ENCODE measurements at places on chromosomes 2 and 18.

DNA sequence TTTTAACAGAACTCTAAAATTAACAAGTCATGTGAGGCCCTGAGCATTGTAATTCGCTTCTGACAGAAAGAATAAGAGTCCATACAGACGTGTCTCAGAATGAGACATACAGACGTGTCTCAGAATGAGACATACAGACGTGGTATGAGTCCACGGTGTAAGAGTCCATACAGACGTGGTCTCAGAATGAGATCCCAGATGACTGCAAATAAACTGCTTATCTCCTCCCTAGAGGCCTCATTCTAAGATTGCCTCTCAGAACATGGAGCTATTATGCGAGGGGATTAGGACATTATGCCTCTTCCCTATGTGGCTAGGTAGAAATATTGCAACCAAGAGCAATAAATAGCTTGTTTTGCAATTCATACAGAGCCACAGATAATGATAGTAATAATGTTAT lies 63.9 kb downstream of the NEB start:
- DNase-seq = no peak

- DNase-seq = no peak
Observed at GRCh38 chr2:215746887-215747615, 266.3 kb downstream of the MREG start.

GRCh38 chr2:109230941-109231420 lies 102.0 kb downstream of the SH3RF3 start:
- no peak for DNase-seq

- DNase-seq = no peak
Observed at GRCh38 chr2:76298041-76298440, 587.3 kb upstream of the GCFC2 start.

- peak; percentile 39 for DNase-seq
Observed at GRCh38 chr2:137838255-137839092, 125.8 kb upstream of the HNMT start.

GRCh38 chr2:8541636-8542035 lies 140.2 kb upstream of the ID2 start:
- no peak for DNase-seq

GRCh38 chr2:120598416-120598815 lies 137.3 kb upstream of the GLI2 start:
- DNase-seq = no peak

GRCh38 chr2:191386938-191387536 lies 141.8 kb downstream of the MYO1B start:
- DNase-seq = no peak

GRCh38 chr2:86301009-86301408 lies 36.4 kb downstream of the REEP1 start:
- DNase-seq = no peak

GRCh38 chr2:231900972-231901371 lies 25.2 kb downstream of the NPPC start:
- DNase-seq = no peak

GRCh38 chr2:143375384-143375880 lies 246.2 kb downstream of the ARHGAP15 start:
- no peak for DNase-seq

- no peak for DNase-seq
Observed at GRCh38 chr2:219107758-219108157, 47.0 kb upstream of the IHH start.

DNA sequence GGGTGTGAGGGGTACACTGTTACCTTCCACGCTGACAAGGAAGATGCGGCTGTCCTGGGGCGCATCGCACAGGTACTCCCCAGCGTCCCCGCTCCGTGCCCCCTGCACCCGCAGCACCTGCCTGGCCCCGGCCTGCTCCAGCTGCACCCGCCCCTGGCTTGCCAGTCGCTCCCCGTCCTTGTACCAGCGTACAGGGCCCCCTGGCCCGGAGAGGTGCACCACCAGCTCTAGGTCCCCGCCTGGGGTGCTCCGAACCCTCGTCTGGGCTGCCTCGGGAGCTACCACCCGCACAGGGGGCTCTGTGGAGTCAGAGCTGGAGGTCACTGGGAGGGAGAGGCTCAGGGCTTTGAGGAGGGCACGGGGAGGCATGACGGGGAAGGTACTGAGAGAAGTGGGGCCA lies 13.5 kb downstream of the TMEM198 start:
- no peak for DNase-seq
